CD8-positive, alpha-beta memory T cell (primary cell): ENCODE measurements at places on chromosomes 5 and 9.

DNA sequence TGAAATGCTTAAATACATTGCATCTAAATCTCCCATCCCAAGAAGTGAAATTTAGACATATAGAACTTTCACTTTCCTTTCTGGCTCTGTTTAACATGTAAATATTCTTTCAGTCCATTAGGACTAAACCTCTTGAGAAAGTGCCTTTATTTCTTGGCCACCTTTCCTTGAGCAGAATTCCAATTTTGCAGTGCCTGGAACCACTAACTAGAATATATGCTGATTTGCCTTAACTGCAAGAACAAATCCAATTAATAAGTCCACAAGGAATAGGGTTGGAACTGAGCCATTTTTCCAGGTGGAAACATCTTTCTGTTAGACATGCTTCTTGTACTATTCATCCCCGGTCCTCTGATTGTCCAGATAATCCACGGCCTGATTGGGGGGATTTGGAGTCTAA is 478.0 kb downstream of the ENC1 start:
- no peak for DNase-seq

DNA sequence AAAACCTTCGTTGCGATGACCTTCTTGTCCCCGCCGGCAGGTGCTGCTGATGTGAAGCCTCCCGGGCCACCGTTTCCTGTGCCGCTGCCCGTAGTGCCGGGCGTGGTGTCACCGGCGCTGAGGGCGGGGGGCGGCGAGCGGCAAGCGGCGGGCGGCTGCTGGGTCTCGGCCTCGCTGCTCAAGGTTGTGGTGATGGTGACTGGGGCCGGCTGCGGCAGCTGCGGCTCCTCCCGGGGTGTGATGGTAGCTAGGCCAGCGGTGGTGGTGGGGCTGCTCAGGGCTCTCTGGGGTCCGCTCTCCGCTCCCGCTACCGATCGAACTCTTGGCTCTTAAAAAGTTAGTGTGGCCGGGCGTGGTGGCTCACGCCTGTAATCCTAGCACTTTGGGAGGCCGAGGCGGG is 36.0 kb upstream of the PTPN3 start:
- no peak for DNase-seq

- no peak for DNase-seq
These were observed 18.1 kb upstream of the RPL26L1 start for GRCh38 chr5:172941067-172941516.

DNA sequence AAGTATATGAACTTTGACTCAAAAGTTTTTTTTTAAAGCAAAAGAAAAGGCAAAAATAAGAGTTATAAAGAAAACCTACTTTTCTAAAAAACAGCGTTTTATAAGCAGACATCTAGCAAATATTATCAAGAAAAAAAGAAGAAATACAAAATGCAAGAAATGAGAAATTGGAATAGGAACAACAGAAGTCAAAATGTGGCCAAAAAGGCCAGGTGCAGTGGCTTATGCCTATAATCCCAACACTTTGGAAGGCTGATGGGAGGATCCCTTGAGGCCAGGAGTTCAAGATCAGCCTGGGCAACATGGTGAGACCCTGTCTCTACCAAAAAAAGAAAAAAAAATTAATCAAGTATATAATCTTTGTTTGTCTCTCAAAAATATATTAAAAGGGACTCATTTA is 35.9 kb downstream of the APTX start:
- no peak for DNase-seq

- DNase-seq = no peak
These were observed 22.7 kb upstream of the UBLCP1 start for GRCh38 chr5:159240301-159240870.

DNA sequence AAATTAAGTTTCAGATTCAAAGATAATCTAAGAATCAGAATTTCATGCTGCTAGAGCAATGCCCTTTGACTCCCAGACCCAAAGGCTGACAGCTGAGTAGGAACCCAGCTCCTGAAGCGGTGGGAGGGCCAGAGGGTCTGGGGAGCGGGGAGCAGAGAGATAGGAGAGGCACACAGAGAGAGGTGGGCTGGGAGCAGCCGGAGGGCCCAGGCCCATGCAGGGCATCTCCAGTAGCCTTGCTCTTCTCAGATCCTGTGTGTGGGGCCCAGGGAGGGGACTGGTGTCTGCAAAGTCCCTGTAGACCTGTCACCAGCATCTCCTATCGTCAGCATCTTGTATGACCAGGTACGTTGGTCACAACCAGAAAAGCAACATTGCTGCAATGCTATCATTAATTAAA is 75.3 kb upstream of the OLFM1 start:
- no peak for DNase-seq

- no peak for DNase-seq
These were observed 144.4 kb upstream of the NR4A3 start for GRCh38 chr9:99677281-99677680.

- DNase-seq = peak; percentile 56
These were observed 31.8 kb upstream of the ORM1 start for GRCh38 chr9:114291064-114291474.

GRCh38 chr5:179192891-179193470 is 132.8 kb downstream of the ZNF354C start:
- DNase-seq = no peak

- no peak for DNase-seq
These were observed 8.6 kb upstream of the ZNF169 start for GRCh38 chr9:94250456-94250855.

DNA sequence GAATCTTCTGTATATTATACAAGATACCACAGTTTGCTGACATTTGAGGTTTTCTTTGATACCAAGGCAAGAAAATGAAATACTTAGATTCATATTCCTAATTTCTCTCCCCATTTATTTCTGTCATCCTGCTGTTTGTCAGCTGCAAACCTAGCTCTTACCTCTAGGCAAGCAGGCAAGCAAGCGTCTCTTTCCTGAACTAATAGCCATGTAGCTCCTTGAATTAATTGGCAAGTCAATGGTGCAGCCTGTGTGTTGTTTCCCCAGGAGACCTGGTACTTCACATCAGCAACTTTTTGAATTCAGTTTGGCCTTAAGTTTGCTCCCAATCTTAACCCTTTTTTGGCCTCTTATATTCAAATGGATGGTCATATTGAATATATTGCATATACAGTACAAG is 573.6 kb upstream of the ARRDC3 start:
- no peak for DNase-seq

GRCh38 chr5:3451961-3452360 is 143.7 kb upstream of the IRX1 start:
- no peak for DNase-seq

- DNase-seq = peak; percentile 53
These were observed 2.0 kb upstream of the LMX1B start for GRCh38 chr9:126611592-126612325.

DNA sequence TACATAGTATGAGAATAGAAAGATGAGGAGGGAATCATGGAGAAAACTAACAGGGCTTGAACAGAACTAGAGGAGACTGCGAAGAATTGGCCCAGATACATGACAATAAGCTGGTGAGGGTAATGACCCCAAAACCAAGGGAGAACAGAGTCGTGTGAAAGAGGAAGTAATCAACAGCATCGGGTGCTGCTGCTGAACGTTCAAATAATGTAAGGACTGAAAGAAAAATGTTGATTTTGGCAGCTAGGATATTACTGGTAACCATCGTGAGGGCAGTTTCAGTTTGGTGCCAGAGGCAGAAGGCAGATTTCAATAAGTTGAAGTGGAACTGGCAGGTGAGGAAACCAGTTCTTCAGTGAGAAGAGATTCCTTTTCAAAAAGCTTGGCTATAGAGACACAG is 66.8 kb upstream of the SMC2 start:
- DNase-seq = no peak

- no peak for DNase-seq
These were observed 48.5 kb downstream of the GARNL3 start for GRCh38 chr9:127313042-127313560.

DNA sequence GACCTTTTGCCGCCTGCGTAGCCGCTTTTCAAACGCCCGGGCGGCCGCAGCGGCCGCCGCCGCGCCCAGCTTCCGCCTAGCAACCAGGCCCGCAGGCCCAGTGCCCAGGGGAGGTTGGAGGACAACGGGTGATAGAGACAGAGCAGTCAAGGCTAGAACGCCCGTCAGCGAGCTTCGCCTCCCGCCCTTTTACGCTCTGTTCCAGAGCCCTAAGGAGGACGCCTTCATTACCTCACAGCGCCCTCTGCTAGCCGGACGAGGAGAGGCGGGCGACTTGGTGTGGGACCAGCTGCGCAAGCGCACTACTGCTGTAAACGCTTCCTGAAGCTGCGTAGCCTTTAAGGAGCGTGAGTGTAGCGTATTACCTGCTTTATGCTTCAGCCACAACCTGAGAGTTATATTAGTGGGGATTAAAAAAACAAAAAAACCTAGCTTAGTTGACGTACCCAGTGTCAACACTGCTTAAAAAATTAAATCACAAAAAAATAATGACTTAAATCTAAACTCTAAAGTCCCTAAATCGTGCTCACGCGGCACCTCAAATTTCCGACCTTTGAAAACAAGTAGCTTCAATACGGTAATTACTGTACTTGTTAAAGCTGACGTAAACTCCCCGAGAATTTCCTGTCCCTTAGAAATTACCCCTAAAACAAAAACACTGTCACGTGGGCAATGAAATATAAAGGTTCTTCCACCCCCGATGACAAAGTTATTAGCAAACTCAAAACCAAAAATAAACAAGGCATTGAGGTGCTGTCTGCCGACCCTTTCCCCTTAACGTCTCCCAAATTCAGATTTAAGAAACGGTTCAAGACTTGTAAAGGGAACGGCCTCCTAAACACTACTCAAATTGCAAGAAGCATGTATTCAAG is at the start of gene CEP120:
Gene CEP120 (minus strand): TSS at position 126 of the 872 bp plus-strand sequence. CDS start 405 bp downstream, outside the sequence.
- DNase-seq = peak; percentile 98

- no peak for DNase-seq
These were observed 265.6 kb downstream of the NSG2 start for GRCh38 chr5:174311121-174311520.
